ENCODE measurements at places on chromosomes 1 and 21.

DNA sequence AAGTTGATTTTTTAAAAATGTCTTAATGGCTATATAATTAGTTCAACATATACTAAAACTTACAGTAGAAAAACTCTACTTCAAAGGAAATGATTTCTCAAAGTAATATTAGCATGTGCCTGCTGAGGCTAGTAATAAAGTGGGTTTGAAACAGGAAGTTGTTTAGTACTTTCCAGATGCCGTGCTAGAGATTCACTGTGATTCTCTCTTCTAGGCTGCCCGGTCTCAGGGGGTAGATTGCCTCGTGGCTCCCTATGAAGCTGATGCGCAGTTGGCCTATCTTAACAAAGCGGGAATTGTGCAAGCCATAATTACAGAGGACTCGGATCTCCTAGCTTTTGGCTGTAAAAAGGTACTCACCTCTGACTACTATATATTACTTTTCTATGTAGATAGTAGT, 9.1 kb downstream of the EXO1 start:
- no peak for DNase-seq

- no peak for DNase-seq
These were observed 187.2 kb upstream of the PTGFR start for GRCh38 chr1:78303620-78304019.

DNA sequence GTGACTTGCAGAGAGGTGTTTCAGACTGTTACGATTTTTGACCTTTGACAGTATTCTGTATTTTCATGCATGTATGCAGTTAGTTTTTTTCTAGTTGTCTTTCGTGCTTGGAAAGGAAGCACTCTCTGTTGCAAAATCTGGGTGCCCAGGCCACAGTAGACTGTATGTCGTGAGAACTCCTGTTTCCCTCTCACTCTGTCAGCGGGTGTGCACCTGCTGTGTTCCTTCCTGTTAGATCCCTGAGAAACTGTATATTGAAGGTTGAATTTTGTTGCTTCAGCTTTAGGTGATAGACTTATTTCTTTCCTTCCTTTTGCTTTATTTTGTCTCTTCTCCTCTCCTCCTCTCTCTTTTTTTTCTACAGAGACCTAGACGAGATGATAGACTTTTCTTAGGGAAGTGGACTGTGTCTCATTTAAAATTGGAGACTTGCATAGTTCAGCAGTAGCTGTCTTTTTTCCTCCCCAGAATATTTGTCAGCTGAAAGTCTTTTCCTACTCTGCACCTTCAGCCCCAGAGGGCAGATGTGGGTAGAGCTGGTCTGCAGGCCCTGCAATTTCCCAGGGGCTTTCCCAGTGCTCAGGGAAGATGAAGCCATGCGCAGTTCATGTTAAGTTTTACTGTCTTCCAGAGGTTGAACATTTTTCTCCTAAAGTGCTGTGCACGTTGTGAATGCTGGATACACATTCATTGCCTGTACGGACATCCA, 1.4 kb downstream of the TRAPPC10 start:
- DNase-seq = no peak

DNA sequence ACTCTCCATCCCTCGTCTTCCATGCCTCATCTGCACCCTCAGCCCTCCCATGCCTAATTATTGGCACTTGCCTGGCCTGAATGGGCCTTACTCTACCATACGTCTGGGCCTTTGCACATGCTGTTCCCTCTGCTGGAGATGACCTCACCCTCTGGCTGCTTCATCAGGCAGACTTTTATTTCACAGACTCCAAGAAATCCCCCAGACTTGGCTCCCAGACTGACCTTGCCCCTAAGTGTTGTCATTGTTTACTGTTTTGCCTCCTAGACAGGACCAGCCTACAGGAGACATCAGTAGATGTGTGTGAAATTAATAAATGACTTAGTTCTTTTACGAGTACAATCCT, 5.2 kb upstream of the AHDC1 start:
- DNase-seq = no peak

- no peak for DNase-seq
These were observed 870.1 kb downstream of the BRINP3 start for GRCh38 chr1:189607477-189608096.
